ENCODE measurements at places on chromosomes 13 and 19. TPM values are rescaled to one million over a fixed set of nuclear protein-coding genes. Genes with fewer than 3 reads are reported as not detected.

The TMPRSS9 gene
- 0.60 TPM for polyA plus RNA-seq

The KIR2DL1 gene
- polyA plus RNA-seq, result not detected

The ADGRE1 gene
- polyA plus RNA-seq, result 0.05 TPM

The RAB3A gene
- polyA plus RNA-seq, result 3.8 TPM

The FXYD3 gene
- 18.6 TPM for polyA plus RNA-seq

The ZNF700 gene
- 29.6 TPM for polyA plus RNA-seq

The CEACAM16 gene
- not detected for polyA plus RNA-seq

The SNRPA gene
- 117 TPM for polyA plus RNA-seq

The DLEU7 gene
- 1.4 TPM for polyA plus RNA-seq

The SAMD4B gene
- polyA plus RNA-seq, result 112 TPM

The DPF1 gene
- 2.0 TPM for polyA plus RNA-seq

The KLK4 gene
- not detected for polyA plus RNA-seq

The CEACAM3 gene
- not detected for polyA plus RNA-seq

The PIN1 gene
- polyA plus RNA-seq, result 44.6 TPM

The S1PR2 gene
- polyA plus RNA-seq, result 11.9 TPM

The ZNF439 gene
- 34.7 TPM for polyA plus RNA-seq

The SERPINE3 gene
- polyA plus RNA-seq, result 0.95 TPM
